ENCODE measurements at places on chromosomes 12 and 14.

- no peak for DNase-seq
Measured at GRCh38 chr14:23307146-23307530, 505 bp downstream of the BCL2L2 start.

DNA sequence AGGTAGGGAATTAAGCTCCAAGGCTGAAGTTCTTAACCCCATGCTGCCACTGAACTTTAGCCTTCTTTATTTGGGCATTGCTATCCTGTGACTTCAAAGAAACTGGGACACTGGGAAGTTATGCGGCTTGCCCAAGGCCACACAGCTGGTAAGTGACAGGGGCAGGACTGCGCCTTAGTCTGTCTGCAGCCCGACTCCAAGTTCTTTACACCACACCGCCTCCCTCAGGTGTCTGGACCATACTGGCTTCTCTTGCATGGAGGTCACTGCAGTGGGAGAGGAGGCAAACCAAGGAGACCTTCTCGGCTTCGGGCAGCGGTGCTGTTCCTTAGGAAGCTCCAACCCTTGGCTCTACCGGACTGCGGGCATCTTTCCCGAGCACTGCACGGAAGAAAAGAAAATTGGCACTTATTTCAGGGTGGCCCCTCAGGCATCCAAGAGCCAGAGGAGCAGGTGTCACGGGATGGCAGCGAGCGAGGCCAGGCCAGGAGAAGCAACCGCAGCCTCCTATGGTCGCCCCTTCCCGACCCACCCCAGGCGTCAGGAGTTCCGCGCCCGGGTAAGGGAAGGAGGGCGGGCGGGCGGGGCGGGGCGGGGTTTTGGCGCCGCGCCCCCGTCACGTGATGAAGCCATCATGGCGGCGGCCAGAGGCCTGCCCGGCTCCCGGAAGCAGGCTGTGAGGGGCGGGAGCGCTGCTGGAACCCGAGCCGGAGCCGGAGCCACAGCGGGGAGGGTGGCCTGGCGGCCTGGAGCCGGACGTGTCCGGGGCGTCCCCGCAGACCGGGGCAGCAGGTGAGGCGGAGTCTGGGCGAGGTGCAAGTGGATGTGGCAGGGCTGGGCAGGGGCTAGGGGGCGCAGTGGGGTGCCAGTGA is 16.4 kb upstream of the ESPL1 start:
- DNase-seq = peak; percentile 40

- no peak for DNase-seq
Measured at GRCh38 chr14:91237219-91237618, 7.3 kb downstream of the GPR68 start.

DNA sequence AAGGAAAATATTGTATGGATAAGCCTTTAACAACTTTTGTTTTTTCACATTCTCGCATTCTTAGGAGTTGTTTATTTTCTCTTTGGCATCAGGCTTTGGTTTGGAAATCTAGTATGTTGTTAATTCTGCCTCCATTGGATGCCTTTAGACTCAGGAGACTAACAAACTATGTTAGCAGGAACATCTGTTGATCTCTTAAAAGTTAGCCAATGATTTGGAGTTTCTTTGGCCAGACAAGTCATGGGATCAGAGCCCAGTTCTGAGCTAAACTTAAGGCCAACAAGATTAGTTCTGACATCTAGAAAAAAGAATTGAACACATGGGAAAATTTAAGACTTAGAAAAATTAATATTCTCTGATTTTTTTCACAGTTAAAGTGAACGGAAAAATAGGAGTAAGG is 35.3 kb upstream of the STRAP start:
- DNase-seq = no peak
